ENCODE measurements at places on chromosomes 4 and X.

DNA sequence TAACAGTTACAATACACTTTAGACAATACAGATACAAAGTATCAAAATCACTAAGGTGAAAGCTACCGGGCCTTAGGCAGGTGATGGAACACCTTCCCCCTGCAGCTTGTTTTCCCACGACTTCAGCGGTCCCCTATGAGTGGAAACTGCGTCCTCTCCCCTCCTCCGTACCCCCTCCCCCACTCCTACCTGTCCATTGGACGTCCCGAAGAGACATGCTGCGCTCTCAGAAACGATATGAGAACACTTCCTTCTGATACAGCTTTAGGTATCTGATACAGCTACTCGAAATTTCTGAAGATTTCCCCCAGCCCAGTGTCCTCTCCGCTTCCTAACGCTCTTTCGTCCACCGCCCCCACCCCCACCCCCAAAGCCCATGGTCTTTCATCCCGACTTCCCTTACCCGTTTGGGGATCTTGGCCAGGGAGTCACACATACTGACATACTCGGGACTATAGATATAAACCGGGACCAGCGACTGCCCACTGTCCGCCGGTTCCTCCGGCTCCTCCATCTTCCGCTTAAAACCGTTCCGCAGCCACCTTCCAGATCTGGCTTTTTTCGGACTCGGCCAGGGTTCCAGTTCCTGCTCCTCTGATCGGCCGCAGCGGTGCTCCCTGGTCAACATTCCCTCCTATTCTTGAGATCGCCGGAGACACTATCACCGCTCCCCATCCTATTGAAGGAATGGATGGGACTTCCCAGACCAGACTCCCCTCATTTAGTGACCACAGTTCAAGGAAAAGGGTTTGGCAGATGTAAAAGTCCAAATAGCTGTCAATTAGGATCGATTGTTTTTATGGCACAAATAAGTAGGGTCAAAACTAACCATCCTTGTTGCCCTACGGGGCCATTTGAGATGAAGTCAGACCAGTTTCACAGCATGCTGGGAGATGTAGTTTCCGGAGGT, at the start of gene HDAC8:
HDAC8 (minus strand) TSS at position 596 of the 910 bp plus-strand sequence; CDS start at position 514, 82 bp downstream.
- no peak for DNase-seq

DNA sequence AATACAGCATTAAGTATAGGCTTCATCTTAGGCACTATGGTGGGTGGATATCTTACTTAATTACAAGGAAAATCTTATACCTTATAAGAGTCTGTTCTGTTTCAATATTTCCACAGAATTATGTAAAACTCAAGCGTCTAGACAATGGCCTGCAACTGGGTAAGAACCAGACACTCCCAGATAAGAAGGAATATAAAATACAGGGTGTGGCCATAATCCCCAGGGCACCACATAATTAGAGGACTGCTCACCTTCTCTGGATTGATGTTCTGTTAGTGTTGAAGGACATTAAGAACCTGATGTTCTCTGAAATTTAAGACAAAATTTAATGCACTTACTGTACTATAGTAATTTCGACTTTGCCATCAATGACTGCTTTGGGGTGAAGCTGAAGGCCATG, 198.2 kb upstream of the ARSJ start:
- DNase-seq, result no peak

GRCh38 chr4:108119199-108119800, 49.4 kb downstream of the LEF1 start:
- DNase-seq, result no peak

- no peak for DNase-seq
Measured at GRCh38 chr4:26909369-26909768, 48.7 kb downstream of the STIM2 start.

- DNase-seq, result no peak
Measured at GRCh38 chr4:57193209-57193810, 83.1 kb upstream of the IGFBP7 start.

DNA sequence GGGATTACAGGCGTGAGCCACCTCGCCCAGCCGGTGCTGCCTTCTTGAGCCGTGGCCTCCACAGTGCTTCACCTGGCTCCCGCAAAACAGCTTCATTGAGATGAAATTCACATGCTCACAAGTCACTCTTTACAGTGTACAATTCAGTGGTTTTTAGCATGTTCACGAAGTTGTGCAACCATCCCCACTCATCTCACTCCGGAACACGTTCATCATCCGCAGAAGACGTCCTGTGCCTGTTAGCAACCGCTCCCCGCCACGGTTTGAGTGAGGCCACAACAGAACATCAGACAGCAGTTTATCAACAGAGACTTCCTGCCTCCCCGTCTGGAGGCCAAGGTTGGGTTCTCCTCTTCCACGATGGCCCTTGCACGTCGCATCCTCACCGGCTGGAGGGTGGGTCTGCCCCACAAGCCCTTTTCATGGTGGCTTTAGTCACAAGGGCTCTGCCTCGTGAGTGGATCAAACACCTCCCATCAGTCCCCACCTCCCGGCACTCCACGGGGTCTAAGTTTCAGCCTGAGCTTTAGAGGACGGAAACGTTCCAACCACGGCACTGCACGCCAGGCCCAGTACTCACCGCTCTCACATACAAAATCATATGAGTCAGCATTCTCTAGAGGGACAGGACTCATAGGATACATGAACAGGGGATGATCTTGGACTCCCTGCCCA, 29.6 kb upstream of the SPON2 start:
- peak; percentile 72 for DNase-seq

DNA sequence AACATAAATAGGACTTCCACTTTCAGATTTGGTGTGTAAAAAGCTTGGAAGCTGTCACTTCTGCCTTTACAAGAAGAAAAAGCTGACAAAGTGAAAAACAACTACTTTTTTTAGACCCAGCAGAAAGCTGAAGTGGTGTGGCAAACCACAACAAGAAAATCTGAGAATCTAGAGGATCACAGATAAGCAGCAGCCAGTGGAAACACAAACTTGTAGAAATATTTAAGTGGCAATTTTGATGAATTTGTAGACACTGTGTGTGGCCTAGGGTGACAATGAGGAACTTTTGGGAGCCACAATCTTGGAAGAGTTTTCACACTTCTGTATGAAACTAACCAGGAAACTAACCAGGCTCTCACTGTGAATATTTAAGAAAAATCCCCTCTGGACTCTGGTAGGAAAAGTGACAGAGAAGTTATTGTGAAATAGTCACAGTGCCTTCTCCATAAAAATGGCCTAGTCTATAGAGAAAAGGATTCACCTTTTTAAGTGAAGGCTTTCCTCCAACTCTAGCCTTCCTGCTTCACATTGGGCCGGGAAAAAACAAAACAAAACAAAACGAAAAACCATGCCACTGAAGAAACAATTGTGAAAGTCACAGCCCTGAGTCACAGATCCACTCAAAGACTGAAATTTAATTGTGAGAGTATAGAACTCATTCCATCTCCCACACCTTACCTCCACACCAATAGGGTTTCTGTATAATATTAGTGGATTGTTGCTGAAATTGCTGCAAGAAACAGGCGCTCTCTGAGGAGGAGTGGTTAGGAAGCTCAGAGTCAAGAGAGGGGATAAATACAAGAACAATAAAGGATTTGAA, 26.7 kb upstream of the GUCY1A1 start:
- no peak for DNase-seq

- no peak for DNase-seq
Measured at GRCh38 chrX:130593911-130594310, 192.1 kb downstream of the RBMX2 start.

DNA sequence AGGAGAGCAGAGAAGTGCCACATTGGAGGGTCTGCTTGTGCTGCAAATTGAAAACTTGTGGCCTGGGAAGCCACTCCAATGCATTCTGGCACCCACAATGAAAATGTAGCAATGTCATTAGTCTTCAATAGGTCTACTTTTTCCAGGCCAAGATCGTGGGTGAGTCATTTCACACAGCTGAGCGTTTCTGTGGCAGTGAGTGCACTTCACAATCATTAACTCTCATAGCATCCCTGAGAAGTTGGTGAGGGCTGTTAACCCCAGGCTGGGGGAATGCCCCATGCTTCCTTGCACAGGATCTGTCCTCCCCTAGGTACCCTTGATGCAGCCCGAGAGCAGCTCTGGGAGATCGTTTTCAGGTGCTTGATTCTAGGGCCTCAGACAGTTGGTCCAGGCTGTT, 196.8 kb upstream of the ATP6AP2 start:
- DNase-seq, result no peak

- DNase-seq, result no peak
Measured at GRCh38 chr4:80489798-80490197, 154.3 kb downstream of the CFAP299 start.

DNA sequence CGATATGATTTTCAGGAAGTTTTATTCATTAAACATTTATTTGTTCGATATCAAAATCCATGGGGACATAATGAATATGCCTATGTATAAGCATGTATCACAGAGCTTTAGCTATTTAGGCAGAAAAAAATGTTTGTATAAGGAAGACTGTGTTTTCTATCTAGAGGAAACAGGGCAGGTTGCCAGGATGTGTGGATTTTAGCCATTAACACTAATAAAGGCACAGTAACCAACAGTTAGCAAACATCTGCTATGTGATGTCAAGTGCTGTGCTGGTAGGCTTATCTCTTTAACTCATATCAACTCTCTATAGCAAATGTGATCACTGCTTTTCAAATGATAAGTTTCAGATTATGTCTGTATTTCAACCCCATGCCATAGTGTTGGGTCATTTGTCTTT, 708.9 kb upstream of the HS3ST1 start:
- no peak for DNase-seq

DNA sequence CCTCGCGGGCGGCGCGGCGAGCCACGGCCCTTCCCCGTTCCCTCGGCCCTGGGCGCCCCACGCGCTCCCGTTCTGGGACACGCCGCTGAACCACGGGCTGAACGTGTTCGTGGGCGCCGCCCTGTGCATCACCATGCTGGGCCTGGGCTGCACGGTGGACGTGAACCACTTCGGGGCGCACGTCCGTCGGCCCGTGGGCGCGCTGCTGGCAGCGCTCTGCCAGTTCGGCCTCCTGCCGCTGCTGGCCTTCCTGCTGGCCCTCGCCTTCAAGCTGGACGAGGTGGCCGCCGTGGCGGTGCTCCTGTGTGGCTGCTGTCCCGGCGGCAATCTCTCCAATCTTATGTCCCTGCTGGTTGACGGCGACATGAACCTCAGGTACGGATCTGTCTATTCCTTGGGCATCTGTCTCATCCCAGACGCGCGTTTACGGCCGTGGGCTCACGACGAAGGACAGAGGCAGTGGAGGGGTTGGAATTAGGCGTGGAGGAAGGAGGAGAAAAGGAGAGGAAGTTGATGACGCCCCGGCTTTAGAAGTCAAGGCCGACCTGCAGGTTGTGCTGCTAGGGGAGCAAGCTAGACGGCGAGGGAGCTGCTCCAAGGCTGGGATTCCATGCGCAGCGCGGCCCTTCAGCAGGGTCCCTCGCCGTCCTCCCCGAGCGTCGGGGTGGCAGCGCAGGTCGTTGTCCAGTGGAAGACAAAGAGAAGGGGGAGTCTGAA, 792 bp downstream of the SLC10A4 start:
- peak; percentile 13 for DNase-seq

- no peak for DNase-seq
Measured at GRCh38 chrX:119206203-119206602, 29.9 kb upstream of the PGRMC1 start.

DNA sequence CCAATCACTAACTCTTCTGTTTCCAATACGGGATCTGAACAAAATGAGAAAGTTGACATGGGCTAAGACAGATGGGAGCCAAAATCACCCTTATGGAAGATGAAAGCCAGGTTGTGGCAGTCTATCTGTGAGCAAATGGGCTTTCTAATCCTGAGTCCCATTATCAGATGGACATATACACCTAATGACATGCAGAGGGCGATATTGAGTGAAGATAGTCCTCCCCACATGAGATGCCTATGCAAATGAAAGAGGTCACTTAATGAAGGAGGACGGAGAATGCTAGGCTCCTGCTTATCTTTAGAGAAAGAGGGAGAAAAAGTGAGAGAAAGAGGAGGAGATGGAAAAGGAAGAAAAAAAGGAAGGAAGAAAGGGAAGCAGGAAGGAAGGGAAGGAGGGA, 547.5 kb downstream of the NLGN4X start:
- DNase-seq, result no peak

GRCh38 chrX:31240982-31241381, 169.1 kb upstream of the FTHL17 start:
- no peak for DNase-seq

GRCh38 chrX:119174900-119175299, 47.3 kb upstream of the KIAA1210 start:
- no peak for DNase-seq
